ENCODE measurements at places on chromosomes 16 and 17. TPM values are rescaled to one million over a fixed set of nuclear protein-coding genes. Genes with fewer than 3 reads are reported as not detected.

Gene TBC1D3C
- total RNA-seq = 1.3 TPM

- peak overlapping the region; percentile 52 for H3K27ac ChIP-seq
- no peak for DNase-seq
- no peaks in the 10 kb centered on the region for H3K36me3 ChIP-seq
- no peak overlapping the region for H3K4me3 ChIP-seq
- no peaks in the 10 kb centered on the region for H3K27me3 ChIP-seq
Measured at GRCh38 chr16:85582229-85582991, 30.7 kb upstream of the GSE1 start.

Gene TIMP2
- 88.9 TPM for total RNA-seq

Gene NOTUM
- 0.51 TPM for total RNA-seq

DNA sequence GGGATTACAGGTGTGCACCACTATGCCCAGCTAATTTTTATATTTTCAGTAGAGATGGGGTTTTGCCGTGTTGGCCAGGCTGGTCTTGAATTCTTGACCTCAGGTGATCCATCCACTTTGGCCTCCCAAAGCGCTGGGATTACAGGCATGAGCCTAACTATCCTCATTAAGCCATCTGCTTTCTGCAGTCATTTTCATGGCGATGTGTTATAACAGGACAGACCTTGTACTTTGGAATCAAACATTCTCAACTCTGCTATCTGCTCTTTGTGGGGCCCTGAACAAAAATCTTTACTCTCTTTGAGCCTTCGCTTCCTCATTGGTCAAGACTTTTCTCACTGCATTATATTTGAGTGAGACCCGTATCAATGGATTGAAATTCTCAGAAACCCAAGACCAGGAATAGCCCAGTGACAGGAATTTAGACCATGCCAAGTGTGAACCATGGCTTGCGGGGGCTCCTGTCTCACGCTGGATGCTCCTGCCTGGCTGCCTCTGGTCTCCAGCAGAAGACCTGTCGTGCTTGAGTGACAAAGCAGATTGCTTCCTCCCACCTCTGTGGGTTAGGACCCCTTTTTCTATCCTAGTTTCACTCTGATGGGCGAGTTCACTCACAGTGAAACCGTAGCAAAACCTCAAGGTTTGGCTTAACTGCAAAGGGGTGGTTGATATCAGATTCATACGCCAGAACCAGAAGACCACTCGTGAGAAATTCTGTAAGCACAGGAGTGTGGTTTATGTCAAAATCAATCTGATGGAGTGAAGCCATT lies 519.1 kb downstream of the MAF start:
- no peaks in the 10 kb centered on the region for H3K27me3 ChIP-seq
- no peak for DNase-seq
- H3K27ac ChIP-seq = no peak overlapping the region
- no peaks in the 10 kb centered on the region for H3K4me1 ChIP-seq

GRCh38 chr16:23608194-23608593 lies 12.1 kb upstream of the NDUFAB1 start:
- peaks cover 2% of the 10 kb centered on the region for H3K36me3 ChIP-seq
- DNase-seq = peak; percentile 27
- no peak overlapping the region for H3K4me3 ChIP-seq
- no peaks in the 10 kb centered on the region for H3K27me3 ChIP-seq

Gene ZNF747
- 7.4 TPM for total RNA-seq

Gene CACNA1H
- total RNA-seq = 0.26 TPM

Gene AOC2
- total RNA-seq = 0.33 TPM

- no peak overlapping the region for H3K4me3 ChIP-seq
- H3K36me3 ChIP-seq = no peaks in the 10 kb centered on the region
- peaks cover 2% of the 10 kb centered on the region for H3K4me1 ChIP-seq
- DNase-seq = no peak
Measured at GRCh38 chr17:34261568-34262337, 6.7 kb downstream of the CCL2 start.

Gene CPHXL2
- not detected for total RNA-seq

- no peaks in the 10 kb centered on the region for H3K36me3 ChIP-seq
- peak overlapping the region; percentile 75 for H3K27ac ChIP-seq
- peak overlapping the region; percentile 54 for H3K4me3 ChIP-seq
- DNase-seq = peak; percentile 34
- no peaks in the 10 kb centered on the region for H3K27me3 ChIP-seq
Measured at GRCh38 chr17:35087731-35088355, 24.3 kb upstream of the RFFL start.

DNA sequence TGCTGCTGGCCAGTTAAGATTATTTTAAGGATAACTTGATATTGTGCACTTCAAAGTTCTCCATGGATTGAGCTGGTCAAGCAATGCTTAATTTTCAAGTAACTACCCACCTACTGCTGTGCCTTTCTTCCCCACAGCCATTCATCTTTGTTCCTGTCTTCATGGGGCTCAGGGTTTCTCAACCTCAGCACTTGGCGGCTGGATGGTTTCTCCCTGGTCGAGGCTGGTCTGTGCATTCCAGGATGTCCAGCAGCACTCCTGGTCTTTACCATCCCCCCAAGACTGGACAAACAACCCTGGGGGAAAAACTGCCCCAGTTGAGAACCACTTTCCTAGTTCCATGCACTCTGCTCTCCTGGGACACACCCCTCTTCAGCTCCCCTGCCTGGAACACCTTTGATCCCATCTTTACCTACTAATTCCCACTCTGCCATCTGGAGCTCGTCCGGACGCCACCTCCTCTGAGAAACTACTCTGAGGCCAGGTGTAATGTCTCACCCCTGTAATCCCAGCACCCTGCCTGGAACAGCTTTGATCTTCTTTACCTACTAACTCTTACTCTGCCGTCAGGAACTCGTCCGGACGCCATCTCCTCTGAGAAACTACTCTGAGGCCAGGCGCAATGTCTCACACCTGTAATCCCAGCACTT lies 81.5 kb downstream of the NXN start:
- no peak overlapping the region for H3K27ac ChIP-seq
- H3K4me1 ChIP-seq = peaks cover 15% of the 10 kb centered on the region
- no peak overlapping the region for H3K4me3 ChIP-seq
- DNase-seq = no peak

Gene ESRP2
- total RNA-seq = 0.17 TPM

- no peak for DNase-seq
- H3K36me3 ChIP-seq = peaks cover 21% of the 10 kb centered on the region
- H3K27me3 ChIP-seq = no peaks in the 10 kb centered on the region
- H3K4me1 ChIP-seq = peaks cover 6% of the 10 kb centered on the region
- no peak overlapping the region for H3K27ac ChIP-seq
Measured at GRCh38 chr17:47975189-47975822, 4.4 kb downstream of the CDK5RAP3 start.

Gene KRTAP4-1
- total RNA-seq = not detected

Gene CDYL2
- 2.1 TPM for total RNA-seq

DNA sequence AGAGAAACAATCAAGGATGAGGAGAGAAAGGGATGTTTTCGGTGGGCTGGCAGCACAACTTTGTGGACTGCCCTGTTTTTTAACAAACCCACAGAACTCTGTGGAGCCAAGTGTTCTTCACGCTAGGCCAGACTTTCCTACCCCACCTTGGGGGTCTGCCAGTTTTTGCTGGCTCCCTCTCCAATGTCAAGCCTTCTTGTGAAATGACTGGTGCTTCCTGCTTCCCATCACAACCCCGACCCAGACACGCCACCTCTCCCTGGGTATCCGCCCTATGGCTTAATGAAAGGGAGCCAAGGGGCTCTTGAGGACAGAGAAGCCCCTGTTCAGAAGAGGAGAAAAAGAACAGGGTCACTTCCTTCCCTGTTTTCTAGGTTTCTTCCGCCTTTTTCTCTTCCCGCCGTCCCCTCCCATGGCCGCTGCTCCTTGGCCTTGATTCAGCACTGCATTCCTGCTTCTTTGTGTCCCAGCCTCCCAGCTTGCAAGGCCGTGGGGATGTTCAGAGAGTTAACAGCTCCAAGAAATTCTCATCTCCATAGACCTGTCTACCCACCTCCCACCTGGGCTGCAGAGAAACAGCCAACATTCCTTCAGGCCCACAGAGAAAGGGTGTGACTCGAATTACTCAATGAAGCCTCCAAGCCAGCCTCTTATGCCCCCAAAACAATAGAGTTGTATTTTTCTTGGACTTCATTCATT lies 16.5 kb upstream of the SOX9 start:
- DNase-seq = no peak
- no peaks in the 10 kb centered on the region for H3K4me1 ChIP-seq
- no peaks in the 10 kb centered on the region for H3K27me3 ChIP-seq
- no peak overlapping the region for H3K27ac ChIP-seq
- H3K4me3 ChIP-seq = no peak overlapping the region
- H3K36me3 ChIP-seq = no peaks in the 10 kb centered on the region

DNA sequence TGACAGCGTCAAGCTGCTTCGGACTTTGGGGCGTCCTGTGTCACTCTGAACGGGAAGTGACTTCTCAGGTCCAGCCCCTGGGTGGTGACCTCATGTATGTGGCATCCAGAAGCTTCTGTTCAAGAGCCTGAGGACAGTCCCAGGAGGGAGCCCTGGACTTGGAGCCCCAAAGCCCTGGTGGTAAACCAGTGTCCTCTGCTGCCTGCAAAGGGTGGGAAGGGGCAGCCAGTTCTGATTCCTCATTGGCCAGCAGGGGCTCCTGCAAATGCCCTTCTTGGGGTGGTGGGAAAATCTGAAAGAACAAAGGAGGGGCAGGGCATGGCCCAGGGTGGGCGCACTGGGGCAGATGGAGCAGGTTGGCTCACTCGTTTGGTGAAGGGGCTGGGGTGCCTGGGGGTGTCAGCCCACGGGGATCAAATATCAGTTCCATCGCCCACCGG lies 1.6 kb downstream of the OSGIN1 start:
- DNase-seq = peak; percentile 33
- no peaks in the 10 kb centered on the region for H3K27me3 ChIP-seq
- H3K4me1 ChIP-seq = peaks cover 18% of the 10 kb centered on the region
- peak overlapping the region; percentile 2 for H3K27ac ChIP-seq

GRCh38 chr16:84260766-84261554 lies 21.1 kb upstream of the KCNG4 start:
- no peak for DNase-seq
- H3K4me1 ChIP-seq = no peaks in the 10 kb centered on the region
- no peak overlapping the region for H3K4me3 ChIP-seq
- no peak overlapping the region for H3K27ac ChIP-seq

DNA sequence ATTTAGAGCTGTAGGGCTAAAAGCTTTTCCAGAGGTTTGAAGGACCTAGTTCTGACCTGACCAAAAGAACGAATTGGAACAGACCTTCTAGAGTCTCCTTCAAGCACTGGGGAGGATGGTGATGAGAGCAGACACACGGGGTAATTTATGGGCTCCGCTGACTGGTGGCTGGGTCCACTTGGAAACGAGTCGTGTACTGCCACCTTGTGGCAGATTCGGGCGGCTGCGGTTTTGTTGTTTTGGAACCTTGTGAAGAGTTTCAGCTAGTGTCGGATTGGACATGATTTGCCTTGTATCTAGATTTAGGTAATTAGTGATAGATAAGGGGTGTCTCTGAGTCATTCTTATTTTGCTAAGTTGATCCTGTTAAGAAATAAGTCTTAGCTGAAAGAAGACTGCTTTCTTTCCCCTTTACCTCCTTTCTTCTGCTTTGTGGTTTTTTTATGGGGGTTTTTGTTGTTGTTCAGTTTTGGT lies 98.9 kb downstream of the AATF start:
- peak; percentile 84 for DNase-seq
- H3K27me3 ChIP-seq = no peaks in the 10 kb centered on the region
- no peak overlapping the region for H3K27ac ChIP-seq
- H3K4me1 ChIP-seq = no peaks in the 10 kb centered on the region
- H3K36me3 ChIP-seq = no peaks in the 10 kb centered on the region

- peak overlapping the region; percentile 73 for H3K27ac ChIP-seq
- peaks cover 14% of the 10 kb centered on the region for H3K4me1 ChIP-seq
- DNase-seq = no peak
- no peaks in the 10 kb centered on the region for H3K27me3 ChIP-seq
- H3K36me3 ChIP-seq = no peaks in the 10 kb centered on the region
- peak overlapping the region; percentile 66 for H3K4me3 ChIP-seq
Measured at GRCh38 chr17:67376415-67376736, 705 bp upstream of the PITPNC1 start.

DNA sequence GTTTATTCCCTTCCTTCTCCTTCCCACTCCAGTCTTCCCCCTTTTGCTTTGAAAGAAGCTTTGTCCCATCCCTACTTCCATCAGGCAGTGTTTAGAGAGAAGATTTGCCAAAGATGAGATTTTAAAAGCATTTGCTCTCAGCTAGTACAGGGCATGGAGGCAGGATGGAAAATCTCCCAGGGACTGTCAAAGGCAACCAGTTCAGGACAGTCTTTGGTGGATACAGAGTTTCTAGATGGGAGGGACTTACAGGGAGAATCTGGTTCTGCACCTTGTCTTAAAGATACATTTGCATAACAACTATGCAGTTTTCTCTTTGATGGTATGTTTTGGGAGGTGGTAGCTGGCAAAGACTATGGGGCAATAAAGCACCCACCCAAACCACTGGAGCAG lies 26.2 kb downstream of the CHD9 start:
- H3K4me1 ChIP-seq = peaks cover 16% of the 10 kb centered on the region
- no peak for DNase-seq
- H3K36me3 ChIP-seq = no peaks in the 10 kb centered on the region
- H3K4me3 ChIP-seq = no peak overlapping the region
- H3K27me3 ChIP-seq = no peaks in the 10 kb centered on the region

GRCh38 chr17:44024853-44025252 lies 10.1 kb upstream of the TMEM101 start:
- H3K36me3 ChIP-seq = peaks cover 8% of the 10 kb centered on the region
- H3K27ac ChIP-seq = no peak overlapping the region
- DNase-seq = no peak
- no peaks in the 10 kb centered on the region for H3K4me1 ChIP-seq

Gene MAF
- 27.7 TPM for total RNA-seq

DNA sequence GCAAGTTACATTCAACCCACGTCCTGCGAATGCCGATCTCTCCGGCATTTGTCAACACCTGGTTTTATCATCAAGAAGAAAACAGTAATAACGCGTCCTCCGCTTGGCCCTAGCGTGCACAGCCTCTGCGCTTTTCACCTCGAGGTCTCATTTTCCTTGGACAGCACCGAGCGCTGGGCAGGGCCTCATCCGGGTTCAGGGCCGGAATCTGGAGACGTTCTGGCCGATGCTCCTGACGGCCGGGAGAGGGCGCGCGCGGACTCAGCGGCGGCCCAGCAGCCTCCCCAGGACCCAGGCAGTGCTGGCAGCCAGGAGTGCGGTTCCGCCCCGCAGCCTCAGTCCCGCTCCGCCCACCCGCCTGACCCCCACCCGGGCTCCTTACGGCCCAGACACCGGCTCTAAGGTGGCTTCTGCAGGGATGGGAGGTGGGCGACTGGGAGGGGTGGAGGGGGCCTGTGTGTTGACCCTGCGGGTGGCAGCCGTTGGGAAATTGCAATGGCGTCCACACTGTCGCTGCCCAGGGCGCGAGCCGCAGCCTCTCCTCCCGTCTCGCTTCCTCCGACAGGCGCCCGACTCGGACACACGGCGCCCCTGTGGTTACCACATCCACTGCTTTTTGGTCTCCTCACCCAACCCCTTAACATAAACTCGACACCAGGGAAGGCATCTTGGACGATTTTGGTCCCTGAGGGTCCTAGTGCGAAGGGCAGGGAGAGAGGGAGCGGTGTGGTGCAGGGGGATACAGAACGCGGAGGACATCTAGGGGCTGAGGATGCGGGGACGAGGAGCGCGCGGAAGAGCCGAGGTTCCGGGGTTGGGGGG lies 7.4 kb upstream of the FLYWCH1 start:
- peak overlapping the region; percentile 79 for H3K27ac ChIP-seq
- peaks cover 6% of the 10 kb centered on the region for H3K4me1 ChIP-seq
- peak overlapping the region; percentile 77 for H3K4me3 ChIP-seq
- peak; percentile 78 for DNase-seq
- no peaks in the 10 kb centered on the region for H3K36me3 ChIP-seq
